LHCN-M2 (cell line): ENCODE measurements at places on chromosomes 1 and 21. TPM values are rescaled to one million over a fixed set of nuclear protein-coding genes. Genes with fewer than 3 reads are reported as not detected.

FBLIM1 gene
- total RNA-seq: 10.3 and 10.4 TPM in 2 replicates

ADAM30 gene
- not detected in 2 replicates for total RNA-seq

COP1 gene
- total RNA-seq: 35.2 TPM in 2 replicates

HMGB4 gene
- total RNA-seq: not detected in 2 replicates

EXTL1 gene
- total RNA-seq: 1.0 and 1.2 TPM in 2 replicates

RPL11 gene
- 700 and 757 TPM in 2 replicates for total RNA-seq

TARBP1 gene
- 12.6 and 13.1 TPM in 2 replicates for total RNA-seq
